NCI-H1105 treated with DMSO at 0.1 percent for 48 hours (cell line): ENCODE measurements at places on chromosomes 2 and 18.

GRCh38 chr18:11785444-11786055 lies 65.7 kb upstream of the CHMP1B start:
- no peak for DNase-seq

DNA sequence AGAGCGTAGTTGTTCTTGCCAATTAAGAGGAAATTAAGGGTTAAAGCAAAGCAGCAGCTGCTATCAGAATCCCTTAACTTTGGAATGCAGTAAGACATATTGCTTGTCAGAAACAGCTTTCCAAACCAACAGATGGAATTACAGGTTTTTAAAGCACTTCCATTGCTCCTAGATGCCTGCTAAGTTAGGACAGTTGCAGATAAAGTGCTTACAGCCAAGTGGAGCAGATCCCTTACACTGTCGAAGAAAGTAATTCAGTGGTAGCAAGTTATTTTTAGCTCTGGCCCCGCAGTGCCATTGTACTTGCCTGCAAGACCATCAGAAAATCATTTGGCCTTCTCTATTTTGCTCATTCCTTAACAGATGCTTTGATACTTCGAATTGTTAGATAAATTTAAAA lies 5.4 kb downstream of the PDK1 start:
- DNase-seq: no peak

GRCh38 chr18:23627321-23627720 lies 35.4 kb downstream of the ANKRD29 start:
- no peak for DNase-seq

DNA sequence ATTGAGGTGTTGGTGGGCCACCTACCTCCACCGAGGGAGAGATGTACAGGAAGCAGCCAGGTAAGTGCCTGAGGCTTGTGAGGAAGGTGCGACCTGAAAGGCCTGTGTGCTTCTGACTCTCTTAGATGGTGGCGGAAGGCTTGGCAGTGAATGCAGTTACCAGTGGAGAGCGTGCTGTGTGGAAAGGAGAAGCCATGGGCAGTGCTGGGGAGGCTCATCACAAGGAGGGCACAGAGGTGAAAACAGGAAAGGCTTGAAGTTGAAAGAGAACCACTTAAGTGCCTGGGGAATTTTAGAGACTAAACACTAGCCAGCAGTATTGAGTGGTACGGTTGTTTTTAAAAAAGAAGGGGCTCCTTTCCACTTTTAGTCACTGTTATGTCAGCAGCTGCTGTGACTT lies 130.9 kb downstream of the ZNF407 start:
- no peak for DNase-seq

- DNase-seq: peak; percentile 35
Measured at GRCh38 chr18:58863539-58864145, 1.0 kb upstream of the ZNF532 start.

- DNase-seq: no peak
Measured at GRCh38 chr2:65465124-65465523, 32.7 kb upstream of the SPRED2 start.

GRCh38 chr18:47120428-47120827 lies 29.9 kb downstream of the HDHD2 start:
- no peak for DNase-seq

DNA sequence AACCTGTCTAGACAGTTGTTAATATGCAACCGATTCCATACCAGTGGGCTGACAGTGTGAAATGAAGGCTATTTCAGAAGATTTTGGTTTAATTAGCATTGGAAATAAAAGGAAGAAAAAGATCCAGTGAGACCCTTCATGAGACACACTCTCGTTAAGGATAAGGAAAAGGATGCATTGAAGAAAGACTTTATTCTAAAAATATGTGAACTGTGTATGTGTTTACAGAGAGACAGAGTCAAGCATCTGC lies 2.1 kb downstream of the KLF7 start:
- DNase-seq: no peak

DNA sequence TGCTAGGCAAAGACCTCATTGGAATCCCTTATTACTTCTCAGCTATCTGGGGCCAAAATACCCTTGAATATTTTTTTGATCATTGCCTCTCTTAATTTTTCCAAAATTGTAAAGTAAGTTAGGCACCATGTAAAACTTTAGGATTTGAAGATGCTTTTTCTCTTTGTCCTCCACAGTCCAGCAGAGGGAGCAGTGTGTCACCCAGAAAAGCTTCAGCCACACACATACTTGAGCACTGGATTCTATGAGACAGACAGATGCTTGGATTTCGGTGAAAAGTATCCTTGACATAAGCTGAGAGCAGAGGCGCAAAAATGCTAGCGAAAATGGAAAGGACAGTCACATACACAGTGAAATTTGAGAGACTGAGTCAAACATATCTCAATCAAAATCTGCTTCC lies 74.7 kb upstream of the KCNJ3 start:
- peak; percentile 52 for DNase-seq

GRCh38 chr2:48209214-48209885 lies 303.1 kb upstream of the FBXO11 start:
- DNase-seq: no peak

GRCh38 chr2:156901373-156902031 lies 356.0 kb upstream of the GALNT5 start:
- no peak for DNase-seq

GRCh38 chr2:142594935-142595334 lies 282.5 kb upstream of the KYNU start:
- DNase-seq: no peak

- no peak for DNase-seq
Measured at GRCh38 chr2:114684403-114684802, 242.0 kb downstream of the DPP10 start.

GRCh38 chr2:153047220-153047619 lies 328.8 kb downstream of the ARL6IP6 start:
- DNase-seq: no peak

DNA sequence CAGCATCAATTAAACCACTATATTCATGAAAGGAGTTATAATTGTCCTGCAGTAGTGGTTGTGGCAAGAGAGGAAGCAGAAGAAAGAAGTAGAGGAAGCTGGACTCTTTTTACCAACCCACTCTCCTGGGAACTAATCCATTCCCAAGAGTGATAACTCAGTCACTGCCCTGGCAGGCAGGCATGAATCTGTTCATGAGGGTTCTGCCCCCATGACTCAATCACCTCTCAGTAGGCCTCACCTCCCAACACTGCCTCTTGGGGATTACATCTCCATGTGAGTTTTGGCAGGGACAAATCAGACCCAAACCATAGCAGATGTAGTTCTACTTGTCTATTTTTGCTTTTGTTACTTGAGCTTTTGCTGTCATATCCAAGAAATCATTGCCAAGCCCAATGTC lies 232.7 kb upstream of the MAP2 start:
- DNase-seq: no peak

GRCh38 chr2:48471048-48471474 lies 58.9 kb upstream of the STON1 start:
- DNase-seq: peak; percentile 18
